ENCODE measurements at places on chromosomes 1 and 21.

DNA sequence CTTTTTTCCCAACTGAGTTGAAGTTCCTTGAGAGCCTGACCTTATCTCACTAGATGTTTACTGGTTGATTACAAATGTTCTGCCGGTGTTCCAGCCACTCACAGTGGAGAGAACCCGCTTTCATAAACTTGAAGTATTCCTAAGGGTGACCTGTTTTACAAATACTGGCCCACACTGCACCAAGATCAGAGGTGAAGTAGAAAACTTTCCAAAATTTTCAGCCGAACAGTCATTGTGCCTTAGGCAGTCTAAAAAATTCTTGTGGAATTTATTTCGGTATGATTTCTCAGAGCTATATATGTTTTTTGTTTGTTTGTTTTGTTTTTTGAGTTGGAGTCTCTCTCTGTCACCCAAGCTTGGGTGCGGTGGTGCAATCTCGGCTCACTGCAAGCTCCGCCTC is 44.9 kb upstream of the GUCA2B start:
- DNase-seq = no peak

- DNase-seq = no peak
Observed at GRCh38 chr21:33801424-33802405, 113.9 kb downstream of the ATP5PO start.

DNA sequence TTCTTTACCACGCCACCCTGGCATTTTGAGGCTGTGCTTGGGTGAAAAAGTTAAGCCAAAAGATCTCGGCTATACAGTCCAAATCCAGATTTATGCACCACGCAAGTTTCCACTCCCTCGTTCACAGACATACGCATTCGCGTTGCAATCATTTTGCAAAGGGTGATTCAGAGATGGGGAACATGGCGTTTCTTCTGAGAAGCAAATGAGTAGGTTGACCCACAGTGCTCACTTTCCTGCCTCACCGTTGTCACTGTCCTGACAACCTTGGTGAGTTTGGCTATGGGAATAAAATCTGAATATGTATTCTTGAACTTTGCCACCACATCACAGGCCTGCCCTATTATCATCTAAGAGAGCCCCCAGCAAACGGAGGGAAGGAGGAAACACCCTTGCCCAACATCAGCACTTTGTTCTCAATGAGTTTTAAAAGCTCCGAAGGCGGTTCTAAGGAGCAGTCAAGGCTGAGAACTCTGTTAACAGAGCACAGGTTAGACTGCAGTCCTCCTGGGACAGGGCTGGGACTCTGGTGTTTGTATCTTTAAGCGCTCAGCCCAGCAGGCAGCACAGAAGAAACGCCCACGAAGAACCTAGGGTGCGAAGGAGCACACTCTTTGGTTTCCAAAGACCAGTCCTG is 86.4 kb downstream of the RUNX1 start:
- DNase-seq = no peak

- DNase-seq = no peak
Observed at GRCh38 chr1:78070758-78071157, 25.0 kb downstream of the GIPC2 start.

DNA sequence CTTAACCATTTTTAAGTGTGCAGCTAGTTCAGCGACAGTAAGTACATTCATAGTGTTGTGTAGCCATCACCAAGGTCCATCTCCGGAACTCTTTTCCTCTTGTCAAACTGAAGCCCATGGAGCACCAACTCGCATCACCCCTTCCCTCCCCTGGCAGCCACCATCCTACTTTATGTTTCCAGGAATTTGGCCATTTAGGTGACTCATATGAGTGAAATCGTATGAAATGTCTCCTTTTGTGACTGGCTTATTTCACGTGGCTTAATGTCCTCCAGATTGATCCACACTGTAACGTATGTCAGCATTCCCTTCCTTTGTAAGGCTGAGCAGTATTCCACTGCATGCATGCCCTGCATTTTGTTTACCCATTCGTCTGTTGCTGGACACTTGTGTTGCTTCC is 2.5 kb downstream of the COL6A2 start:
- no peak for DNase-seq

All from amygdala (tissue), 56 donors.